ENCODE measurements at places on chromosomes 13 and 19. TPM values are rescaled to one million over a fixed set of nuclear protein-coding genes. Genes with fewer than 3 reads are reported as not detected.

IZUMO2 gene
- polyA plus RNA-seq, result 0.19 TPM

PLK5 gene
- polyA plus RNA-seq, result 0.14 TPM

FCAR gene
- polyA plus RNA-seq, result 0.17 TPM

DCLK1 gene
- polyA plus RNA-seq, result 5.6 TPM

SUGT1 gene
- 54.7 TPM for polyA plus RNA-seq

IGFL1 gene
- not detected for polyA plus RNA-seq

RFPL4A gene
- polyA plus RNA-seq, result not detected

CATSPERD gene
- polyA plus RNA-seq, result not detected

KLK3 gene
- 0.34 TPM for polyA plus RNA-seq

- no peak for DNase-seq
Observed at GRCh38 chr19:56110515-56111448, 10.3 kb downstream of the ZNF787 start.

DNA sequence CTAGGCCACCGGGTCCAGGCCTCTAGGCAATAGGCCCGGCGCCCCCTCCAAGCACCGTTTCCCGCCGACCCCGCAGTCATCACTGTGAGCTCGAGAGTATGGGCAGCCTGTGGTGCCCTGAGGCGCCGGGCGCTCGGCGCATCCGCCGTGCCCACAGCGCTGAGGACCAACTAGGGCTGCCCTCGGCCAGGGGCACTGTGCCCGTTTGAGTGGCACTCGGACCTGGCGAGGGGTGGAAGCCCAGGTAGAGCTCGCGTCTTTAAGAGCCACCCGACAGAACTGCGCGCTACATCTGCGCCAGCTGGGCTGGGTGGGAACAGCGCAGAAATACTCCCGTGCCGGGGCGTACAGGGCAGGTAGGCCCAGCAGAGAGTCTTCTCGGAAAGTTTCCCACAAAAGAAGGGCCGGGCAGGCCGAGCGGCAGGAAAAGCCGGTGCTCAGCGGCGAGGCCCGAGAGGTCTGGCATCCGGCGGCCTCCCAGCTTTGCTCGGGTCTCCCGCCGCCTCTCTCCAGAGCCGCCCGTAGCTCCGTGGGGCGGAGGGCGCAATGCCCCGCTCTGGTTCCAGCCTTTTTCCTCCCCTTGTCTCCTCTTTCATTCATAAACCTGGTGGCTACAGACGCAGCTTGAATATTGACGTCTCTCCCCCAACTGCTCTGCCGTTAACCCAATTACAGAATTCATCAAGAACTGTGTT lies 5.4 kb upstream of the SOX1 start:
- DNase-seq, result no peak

GRCh38 chr13:59721926-59722910 lies 441.5 kb downstream of the DIAPH3 start:
- DNase-seq, result no peak

GRCh38 chr13:83153848-83154247 lies 728.4 kb downstream of the SLITRK1 start:
- DNase-seq, result no peak

GRCh38 chr19:40739871-40740703 lies 10.2 kb downstream of the ACTMAP start:
- DNase-seq, result no peak

GRCh38 chr13:24938966-24939365 lies 157.0 kb upstream of the PABPC3 start:
- DNase-seq, result no peak

DNA sequence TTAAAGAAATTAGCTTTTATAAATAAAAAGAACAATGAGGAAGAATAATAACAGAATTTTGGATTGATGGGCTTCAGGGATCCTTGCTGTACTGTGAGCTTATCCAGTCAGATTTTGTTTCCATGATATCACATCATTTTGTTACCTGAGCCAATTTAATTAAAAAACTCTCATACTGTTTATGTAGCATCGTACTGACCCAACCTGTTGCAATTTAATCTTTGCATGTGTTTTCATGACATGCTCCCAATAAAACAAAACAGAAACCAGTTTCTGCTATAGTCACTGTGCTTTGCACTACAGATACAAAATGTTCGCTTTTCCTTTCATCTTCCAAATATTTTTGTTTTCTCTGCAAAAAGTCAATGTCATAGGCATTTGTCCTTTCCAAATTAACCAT lies 109.7 kb upstream of the RNF113B start:
- no peak for DNase-seq

GRCh38 chr19:30781519-30781918 lies 409.3 kb downstream of the ZNF536 start:
- DNase-seq, result no peak

DNA sequence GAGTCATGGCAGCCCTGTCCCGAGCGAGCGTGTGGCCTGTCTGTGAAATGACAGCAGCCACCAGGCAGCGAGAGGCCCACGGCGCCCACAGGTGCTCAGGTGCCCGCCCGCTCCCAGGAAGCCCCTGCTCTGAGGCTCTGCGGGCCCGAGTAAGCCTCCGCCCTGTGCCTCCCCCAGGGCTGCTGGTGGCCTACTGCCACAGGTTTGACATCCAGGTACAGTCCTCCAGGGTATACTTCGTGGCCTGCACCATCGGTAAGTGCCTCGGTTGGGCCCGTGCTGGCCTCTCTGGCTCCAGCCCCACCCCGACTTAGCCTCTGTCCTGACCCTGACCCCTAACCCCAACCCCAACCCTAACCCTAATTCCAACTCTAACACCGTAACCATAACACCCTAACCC lies 15.0 kb upstream of the TMPRSS9 start:
- no peak for DNase-seq

DNA sequence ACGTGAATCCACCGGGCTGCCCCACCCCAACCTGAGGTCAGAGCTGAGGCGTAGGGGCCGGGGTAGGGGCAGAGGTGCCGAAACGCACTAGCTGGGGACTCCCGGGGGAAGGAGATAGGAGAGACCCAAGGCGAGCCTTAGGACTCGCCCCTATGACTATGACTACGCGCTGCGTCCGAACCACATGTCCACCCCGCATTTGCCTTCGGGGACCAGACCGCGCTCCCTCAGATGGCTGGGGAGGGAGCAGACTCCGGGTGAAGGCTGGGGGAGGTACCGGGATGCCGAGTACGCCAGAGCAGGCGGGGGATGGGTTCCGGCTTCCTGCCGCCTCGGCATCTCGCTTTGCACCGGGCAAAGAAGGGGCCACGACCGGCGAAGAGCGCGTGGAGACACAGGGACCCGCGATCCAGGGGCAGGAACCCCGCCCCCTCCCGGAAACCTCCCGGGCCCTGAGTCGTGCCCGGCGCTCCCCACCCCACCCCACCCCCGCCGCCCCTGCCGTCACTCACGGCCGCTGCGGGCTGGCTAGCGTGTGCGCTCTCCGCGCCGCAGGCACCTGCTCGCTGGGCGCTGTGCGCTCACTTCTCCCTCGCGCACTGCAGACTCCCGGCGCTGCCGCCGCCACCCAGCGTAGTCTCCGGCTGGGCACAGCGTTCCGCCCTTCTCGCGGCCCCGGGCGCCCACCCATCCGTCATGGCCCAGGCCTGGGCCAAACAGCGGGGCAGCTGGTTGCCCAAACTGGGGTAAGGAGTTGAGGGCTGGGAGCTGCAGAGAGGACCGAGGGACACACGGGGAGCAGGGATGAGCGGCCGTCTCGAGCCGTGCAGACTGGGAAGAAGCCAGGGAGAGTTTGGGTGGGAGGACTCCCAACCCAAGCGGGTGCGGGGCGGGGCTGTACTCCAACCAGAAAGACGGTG lies 622 bp upstream of the VSTM2B start:
- DNase-seq, result no peak

GRCh38 chr13:44355621-44356020 lies 18.0 kb upstream of the SERP2 start:
- DNase-seq, result no peak
